ENCODE measurements at places on chromosomes 5 and 9.
A peak's percentile ranks its signal among the peaks of the same experiment; 100 is the strongest.

GRCh38 chr9:113934829-113935676 is 58.9 kb downstream of the ZNF618 start:
- DNase-seq = no peak

DNA sequence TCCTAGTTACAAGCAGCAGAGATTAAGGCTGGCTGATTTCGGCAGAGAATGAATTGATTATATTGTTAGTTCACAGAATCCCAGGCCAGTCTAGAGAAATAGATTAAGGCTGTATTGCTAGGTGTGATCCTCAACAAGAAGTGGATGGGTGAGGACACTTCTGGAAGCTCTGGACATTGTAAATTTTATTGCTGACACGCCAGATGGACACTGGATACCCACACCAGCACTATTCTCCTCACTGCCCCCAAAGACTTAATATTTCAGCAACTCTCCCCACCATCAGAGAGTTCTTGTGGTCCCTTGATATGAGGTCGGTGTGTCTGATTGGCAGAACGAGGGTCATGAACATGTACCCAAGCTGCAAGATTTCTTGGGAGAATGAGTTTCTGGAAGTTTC is 171.6 kb upstream of the EGFLAM start:
- no peak for DNase-seq

GRCh38 chr5:1468247-1468612 is 23.0 kb upstream of the SLC6A3 start:
- no peak for DNase-seq

- no peak for DNase-seq
Observed at GRCh38 chr9:16139774-16140173, 586.9 kb downstream of the CCDC171 start.

GRCh38 chr5:139388198-139388821 is 1.4 kb downstream of the MZB1 start:
- no peak for DNase-seq

DNA sequence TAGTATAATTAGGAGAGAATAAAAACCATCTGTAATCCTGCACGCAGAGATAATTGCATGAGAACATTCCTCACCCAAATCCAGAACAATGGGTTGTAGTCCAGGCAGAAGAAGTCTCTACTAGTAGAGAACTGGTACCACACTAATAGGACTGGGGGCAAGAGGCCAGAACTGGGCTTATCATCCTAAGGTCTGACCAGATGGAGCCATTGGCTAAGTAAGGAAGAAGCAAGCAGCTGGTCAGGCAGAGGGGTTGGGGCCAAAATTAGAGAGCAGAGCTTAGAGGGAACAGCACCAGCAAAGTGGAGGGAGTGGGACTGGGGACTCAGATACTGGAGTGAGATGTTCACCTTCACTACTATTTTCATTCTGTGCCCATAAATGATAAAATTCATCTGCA is 35.4 kb upstream of the MAP1B start:
- DNase-seq = no peak

GRCh38 chr9:132288361-132288760 is 66.4 kb downstream of the SETX start:
- DNase-seq = no peak

GRCh38 chr9:135079676-135080075 is 7.8 kb upstream of the OLFM1 start:
- no peak for DNase-seq

DNA sequence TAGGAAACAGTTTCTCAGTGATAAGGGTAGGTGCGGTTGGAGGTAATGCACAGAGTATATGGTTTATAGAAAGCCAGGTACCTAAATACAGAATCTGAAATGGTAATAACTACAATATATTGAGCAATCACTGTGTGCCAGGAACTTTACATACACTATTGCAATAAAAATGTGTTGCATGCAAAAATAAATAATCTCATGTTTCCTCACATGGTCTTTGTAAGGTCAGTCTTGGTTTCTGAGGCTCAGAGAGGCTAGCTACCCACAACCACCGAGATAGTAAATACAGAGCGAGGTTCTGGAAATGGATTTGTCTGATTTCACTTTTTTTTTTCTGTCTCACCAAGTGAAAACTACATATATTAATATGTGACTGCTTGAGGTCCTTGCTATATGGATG is 128.9 kb downstream of the CAMK4 start:
- no peak for DNase-seq

DNA sequence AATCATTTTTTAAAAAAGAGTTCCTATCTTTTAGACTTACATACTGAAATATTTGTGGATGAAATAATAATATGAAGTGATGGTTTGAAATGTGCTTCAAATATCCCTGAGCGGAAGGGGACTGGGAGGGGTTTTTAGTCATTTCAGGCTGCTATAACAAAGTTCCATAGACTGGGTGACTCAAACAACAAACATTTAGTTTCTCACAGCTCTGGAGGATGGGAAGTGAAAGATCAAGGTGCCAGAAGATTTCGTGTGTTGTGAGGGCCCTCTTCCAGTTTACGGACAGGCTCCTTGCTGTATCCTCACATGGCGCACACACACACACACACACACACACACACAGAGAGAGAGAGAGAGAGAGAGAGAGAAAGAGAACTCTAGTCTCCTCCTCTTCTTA is 27.1 kb upstream of the TEX10 start:
- no peak for DNase-seq

DNA sequence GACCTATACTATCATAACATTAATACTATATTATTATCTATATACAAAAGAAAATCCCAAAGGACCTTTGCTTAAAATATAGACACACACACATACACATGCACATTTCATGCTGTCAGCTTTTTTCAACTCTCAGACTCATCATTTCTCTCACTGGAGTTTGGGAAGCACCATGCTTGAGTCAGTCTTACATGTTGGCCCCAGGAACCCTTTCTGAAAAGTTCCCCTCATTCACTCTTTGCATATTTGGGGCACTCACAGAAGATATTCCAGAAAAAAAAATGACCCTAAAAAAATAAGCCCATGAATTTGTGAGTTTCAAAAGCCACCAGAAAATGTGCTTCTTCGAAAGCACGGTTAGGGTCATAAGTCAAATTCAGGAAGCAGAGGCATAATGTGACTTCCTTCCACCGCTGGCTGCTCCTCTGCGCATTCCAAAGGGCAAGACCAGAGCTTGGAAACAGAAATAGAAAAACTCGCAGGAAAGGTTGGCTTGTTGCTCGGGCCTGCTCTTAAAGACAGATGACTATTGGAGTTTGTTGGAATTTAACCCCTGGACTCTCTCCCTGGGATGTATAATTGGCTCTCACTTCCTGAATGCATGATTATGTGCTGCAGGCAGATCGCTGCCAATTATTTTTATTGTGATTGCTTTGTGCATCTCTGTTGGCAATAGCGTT is 129.7 kb upstream of the IQGAP2 start:
- no peak for DNase-seq

- no peak for DNase-seq
Observed at GRCh38 chr9:135230817-135231520, 143.5 kb downstream of the OLFM1 start.

GRCh38 chr5:33258553-33258952 is 182.2 kb upstream of the TARS1 start:
- DNase-seq = no peak

GRCh38 chr9:137448602-137448962 is 7.4 kb upstream of the ENTPD8 start:
- no peak for DNase-seq

- DNase-seq = no peak
Observed at GRCh38 chr5:150075806-150076205, 10.5 kb downstream of the CSF1R start.

DNA sequence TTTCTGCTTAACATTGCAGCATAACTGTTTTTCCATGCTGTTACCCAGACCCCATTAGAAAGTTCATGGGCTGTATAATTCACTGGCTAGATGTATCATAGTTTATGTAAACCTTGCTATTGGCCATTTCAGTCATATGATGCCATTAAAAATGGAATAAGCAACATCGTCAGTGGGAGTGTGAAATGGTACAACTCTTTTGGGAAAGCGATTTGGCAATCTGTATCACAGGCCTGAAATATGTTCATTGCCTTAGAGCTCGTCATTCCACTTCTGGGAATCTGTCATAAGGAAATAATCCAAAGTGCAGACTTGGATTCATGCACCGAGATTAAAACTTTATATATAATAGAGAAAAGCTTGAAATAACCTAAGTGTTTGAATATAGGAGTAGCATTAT is 77.9 kb upstream of the KLF4 start:
- no peak for DNase-seq

GRCh38 chr9:6645355-6646292 is at the start of gene GLDC:
Gene GLDC (minus strand): TSS chr9:6645729. CDS start chr9:6645499, 230 bp downstream.
- DNase-seq = peak; percentile 24

DNA sequence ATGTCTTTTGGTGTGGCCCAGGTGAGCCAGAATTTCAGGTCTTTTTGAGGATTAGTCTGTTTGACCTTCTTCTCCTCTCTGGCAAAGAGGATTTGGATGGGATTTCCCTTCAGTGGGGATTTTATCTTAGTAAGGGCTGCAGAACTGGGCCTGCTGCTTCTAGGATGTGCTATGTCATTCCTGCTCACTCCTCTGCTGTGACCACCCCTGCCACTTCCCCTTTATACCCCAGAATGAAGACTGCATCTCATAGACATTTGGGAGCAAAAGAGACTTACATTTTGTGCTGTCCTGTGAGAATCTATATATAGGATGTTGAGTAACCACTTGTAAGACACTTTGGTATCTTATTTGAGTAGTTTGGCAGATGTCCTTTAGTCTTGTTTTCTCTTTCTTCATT is 76.2 kb downstream of the ARHGAP26 start:
- no peak for DNase-seq

GRCh38 chr9:91515074-91515687 is 91.5 kb upstream of the NFIL3 start:
- DNase-seq = no peak

DNA sequence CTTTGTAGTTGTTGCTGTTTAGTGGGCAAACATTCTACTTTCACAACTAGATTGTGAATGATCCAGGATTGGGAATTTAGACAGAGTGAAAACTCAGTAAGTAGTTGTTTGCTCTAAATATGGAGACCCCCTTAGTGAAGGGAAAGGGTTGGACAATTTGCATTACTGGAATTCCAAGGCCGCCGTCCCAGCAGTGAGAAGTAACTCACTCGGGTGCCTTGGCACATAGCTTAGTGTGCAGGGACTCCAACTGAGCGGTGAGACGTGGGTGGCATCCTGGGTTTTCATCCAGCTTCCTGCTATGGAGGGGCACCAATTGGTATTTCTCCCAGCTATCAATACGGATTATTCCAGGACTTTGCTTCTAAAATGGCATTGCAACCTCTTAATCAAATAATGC is 69.7 kb upstream of the FCN1 start:
- DNase-seq = no peak
